ENCODE measurements at places on chromosomes 3 and 15.

DNA sequence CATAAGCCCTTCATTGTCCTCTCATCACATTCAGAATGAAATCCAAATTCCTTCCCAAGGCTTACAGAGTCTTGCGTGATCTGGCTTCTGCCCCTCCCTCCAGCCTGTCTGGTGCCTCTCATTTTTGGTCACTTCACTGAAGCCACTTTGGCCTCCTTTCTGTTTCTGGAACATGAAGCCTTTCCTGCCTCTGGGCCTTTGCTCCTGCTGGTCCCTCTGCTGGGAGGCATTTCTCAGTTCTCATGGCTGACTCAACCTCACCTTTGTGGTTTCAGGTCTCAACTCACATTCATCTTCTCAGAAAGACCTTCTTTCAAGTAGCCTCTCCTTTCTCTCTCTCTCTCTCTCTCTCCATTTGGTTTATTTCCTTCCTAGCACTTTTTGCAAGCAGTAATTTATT lies 43.9 kb upstream of the BHLHE40 start:
- DNase-seq, result no peak

- peak; percentile 38 for DNase-seq
These were observed 192.2 kb upstream of the TPM1 start for GRCh38 chr15:62850318-62850717.

DNA sequence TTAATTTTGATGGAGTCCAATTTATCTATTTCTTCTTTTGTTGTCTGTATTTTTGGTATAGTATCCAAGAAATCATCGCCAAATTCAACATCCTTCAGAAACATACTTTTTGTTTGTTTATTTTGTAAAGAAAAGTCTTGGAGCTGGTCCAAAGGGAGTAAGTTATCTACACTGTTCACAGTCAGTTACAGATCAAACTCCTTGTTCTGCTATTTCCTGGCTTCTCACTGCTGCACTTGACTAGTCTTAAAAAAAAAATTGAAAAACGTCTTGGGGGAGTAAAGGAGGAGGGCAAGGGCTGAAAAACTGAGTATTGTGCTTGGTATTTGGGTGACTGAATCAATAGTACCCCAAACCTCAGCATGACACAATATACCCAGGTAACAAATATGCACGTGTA lies 105.6 kb downstream of the NFKBIZ start:
- DNase-seq, result no peak

DNA sequence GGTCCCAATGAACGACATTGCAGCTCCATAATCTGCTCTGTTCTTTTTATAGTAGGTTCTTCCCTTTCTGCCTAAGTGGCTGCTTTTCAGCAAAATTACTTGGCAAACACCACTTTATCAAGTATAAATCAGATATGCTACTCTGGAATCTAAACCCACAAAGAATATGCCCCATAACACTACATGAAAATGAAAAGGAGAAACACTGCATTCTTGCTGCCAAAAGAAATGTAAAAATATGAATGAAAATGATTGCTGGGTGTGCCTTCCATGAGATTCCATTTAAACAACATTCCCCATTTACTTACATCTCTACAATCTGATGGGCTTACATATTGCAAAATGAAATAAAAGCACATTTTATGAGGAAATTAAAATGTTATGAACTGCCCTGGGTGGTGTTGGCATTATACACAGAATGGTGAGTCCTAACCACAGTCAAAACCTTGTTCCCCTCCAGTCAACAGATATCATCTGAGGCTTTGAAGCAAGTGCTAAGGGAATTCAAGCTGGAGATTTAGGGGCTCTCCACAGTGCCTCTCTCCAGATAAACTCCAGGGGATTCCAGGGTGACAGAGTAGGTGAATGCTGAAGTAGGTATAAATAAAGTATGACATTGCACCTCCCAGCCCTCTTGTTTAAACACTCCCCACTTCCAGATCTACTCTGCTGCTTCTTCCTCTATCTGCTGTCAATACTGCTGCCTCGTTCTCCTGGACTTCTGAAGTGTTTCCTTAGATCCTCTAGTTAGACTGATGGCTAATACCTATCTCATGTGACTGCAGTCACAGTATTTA lies 136.5 kb downstream of the RORA start:
- no peak for DNase-seq

GRCh38 chr3:5022187-5022965 lies 43.1 kb downstream of the BHLHE40 start:
- no peak for DNase-seq

DNA sequence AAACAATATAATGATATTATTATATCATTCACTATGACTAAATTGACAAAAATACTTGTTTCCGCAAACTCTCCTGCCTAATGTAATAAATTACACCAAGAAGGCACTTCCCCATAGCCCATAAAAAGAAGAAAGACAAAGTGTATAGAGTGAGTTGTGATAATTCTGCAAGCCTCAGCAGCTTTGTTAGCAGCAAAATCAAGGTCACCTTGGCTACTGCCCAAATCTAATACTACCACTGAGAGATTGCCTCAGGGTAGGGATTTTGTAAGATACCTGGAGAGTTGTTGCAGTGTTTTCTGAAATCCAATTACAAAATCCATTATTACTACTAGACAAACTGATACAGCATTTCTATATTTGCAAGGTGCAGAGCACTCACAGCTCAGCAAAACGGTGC lies 503.5 kb downstream of the FGF12 start:
- DNase-seq, result no peak

DNA sequence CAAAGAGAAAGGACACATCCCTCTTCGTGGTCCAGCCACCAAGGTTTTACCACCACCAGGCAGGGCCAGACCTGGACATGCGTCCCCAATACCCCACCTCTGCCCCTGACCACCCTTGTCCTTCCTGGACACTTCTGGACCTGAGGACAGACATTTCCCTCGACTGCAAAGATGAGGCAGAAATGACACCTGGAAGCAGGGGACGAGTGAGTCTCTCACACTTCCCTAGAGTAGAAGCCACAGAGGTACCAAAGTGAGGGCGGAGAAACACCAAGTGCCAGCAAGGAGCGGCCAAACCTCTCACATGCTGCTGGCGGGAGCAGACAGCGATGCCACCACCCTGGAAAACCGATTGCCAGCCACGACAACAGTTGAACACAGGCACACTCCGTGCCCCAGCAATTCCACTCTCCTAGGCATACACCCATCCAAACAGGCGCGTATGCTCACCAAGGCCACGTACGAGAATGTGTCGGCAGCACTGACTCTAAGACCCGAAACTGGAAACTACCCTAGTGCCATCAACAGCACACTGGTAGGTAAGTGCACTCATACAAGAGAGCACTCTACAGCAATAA lies 207.0 kb upstream of the NSMCE3 start:
- DNase-seq, result no peak

DNA sequence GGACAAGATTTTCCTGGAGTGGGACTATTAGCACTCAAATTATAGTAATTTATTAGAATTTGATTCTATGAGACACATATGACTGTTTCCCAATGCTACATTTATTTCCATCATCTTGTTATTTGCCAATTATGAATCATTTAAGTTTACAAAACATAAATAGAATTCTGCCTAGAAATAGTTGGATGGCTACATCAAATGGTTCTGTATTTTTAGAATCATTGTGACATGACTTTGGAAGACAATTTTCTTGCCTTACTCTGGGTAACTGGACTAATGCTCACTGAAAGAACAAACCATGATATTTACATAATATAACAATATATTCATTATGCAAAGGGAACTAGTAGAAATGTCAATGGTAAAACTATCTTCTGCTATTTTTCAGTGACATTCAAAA lies 173.5 kb downstream of the ZIC1 start:
- no peak for DNase-seq

DNA sequence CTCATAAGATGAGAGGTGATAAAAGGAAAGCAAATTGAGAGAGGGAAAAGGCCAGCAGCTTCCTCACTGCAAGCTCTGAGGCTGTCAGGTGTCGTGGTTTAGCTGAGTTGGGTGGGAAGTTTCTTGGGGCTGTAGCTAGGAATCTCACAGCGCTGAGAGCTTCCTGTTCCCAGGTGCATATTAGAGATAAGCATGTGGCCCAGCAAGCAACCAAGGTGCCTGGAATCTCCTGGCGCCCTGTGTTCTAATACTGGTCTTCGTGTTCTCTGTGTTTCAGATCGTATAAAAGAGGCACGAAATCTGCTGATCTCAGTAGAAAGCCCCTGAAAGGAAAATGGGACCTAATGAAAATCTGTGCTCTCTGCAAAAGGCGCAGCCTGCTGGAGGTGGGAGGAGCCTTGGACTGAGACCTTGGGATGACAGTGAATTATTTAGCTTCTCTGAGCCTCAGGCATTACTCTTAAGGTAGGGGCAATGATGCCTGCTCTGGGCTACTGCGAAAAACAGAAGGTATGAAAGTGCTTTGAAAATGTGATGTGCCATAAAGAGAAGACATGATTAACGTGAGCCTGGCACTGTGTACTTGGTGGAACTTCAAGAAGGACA lies 499.9 kb downstream of the TBL1XR1 start:
- no peak for DNase-seq

DNA sequence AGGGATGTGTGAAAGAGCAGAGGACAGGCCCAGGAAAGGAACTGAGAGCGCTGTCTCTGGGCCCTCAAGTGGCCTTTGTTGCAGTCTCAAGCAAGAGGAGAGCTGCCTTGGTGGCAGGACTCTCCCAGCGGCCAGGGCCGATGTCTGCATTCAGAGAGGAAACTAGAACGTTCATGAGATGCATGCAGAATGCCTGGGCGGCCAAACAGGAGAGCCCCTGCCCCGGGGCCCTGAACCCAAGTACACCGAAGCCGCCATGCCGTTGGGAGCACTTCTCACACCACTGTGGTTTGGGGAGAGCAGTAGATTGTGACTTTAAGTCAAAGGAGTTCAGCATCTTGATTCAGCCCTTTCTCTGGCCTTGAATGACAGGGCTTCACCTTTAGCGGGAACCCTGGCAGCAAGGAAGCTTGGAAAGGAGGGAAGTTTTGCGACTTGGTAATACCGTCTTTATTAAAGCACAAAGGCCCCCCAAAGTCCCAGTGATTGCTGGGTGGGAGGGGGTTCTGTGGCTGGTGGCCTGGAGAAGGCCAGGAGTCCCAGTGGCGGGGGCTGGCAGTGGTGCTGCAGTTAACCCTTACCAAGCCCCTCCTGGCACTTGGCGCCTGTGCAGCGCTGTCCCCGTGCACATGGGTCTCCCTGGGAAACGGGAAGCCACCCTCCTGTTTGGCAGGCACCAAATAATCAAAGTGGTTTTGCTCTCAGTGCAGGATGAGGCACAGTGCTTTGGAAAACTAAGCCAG lies 36.2 kb downstream of the SLC6A11 start:
- DNase-seq, result no peak

DNA sequence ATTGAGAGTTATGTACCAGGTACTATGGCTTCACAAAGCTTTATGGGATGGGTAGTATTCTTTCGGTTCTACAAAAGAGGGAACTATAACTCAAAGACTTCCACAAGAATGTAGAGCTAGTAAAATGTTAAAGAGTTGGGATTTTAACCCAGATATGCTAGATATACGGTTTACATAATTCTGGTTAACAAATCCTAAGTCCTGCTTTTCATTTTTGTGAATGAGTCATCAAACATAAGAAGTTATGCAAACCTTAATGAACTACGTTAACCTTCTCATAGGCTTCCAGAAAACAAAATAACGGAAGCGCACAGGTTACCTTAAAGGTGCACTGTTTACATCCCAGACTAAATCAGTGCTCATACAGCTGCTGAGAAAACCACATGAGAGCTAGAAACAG lies 1049.3 kb downstream of the MCTP2 start:
- DNase-seq, result no peak

- DNase-seq, result no peak
These were observed 29.5 kb downstream of the RTP3 start for GRCh38 chr3:46527239-46527638.

DNA sequence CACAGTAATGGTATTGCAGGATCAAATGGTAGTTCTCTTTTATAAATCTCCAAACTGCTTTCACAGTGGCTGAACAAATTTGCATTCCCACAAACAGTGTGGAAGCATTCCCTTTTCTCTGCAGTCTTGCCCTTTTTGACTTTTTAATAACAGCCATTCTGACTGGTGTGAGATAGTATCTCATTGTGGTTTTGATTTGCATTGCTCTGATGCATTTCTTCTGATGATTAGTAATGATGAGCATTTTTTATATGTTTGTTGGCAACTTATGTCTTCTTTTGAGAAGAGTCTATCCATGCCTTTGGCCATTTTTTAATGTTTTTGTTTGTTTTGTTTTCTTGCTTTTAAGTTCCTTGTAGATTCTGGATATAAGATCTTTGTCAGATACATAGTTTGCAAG lies 316.1 kb upstream of the TMCO5A start:
- DNase-seq, result no peak

DNA sequence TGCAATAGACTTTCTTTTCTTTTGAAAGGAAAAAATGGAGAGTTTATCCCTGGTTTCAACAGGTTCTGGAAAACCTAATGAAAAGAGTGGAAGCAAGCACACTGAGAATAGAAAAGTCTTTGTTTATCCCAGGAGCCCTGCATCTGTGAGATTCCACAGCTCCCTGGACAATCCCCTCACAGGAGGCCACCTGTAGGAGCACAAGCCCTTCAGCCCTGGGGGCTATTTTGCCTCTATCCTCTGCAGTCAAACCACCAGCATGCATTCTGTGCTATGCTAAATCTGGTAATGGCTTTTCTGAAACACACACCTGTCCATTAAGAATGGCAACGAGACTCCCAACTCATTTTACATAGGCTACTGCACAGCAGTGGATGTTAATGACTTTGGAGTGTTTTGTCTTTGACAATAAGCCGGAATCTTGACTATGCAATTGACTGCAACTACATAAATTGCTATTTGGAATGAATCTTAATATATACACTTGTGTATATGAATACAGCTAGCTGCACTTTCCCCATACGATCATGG lies 369.4 kb downstream of the NR2F2 start:
- DNase-seq, result no peak

DNA sequence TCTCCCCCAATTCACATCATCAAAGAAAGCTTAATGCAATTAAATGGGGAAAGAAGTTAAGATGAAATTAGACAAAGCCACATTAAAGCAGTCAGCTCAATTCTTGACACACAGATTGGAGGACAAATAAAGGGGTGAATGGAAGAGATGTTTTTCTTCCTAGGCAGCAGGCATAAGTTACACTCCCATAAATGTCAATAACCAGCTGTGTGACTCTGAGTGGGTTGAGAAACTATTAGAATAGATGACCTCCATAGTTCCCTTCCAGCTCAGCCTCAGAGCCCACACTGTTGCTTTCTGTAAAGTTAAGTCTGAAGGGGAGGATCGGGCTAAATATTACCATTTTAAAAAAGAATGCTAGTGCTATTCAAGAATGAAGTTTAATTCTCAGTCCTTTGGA lies 71.0 kb downstream of the THBS1 start:
- DNase-seq, result no peak

- no peak for DNase-seq
These were observed 281.3 kb upstream of the TTC14 start for GRCh38 chr3:180320631-180321030.

DNA sequence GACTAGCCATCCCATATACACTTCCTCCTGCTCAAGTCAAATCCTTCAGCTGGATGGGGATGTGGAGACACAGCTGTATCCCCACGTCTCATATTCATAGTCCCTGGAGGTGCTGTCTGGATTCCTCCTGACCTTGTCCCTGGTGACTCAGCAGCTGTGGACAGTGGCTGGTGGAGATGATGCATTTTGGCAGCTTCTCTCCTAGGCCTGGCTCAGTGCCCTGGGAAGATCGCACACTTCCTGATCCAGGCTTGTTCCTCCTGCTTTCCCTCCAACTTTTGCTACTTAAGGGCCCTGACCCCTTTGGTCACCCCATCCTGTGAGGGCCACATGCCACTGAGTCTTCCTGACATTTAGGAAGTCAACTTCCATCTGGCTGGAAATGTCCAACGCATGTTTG lies 44.4 kb downstream of the ADAMTSL3 start:
- peak; percentile 53 for DNase-seq

- DNase-seq, result no peak
These were observed 57.2 kb downstream of the CRTC3 start for GRCh38 chr15:90586948-90587347.
